ENCODE measurements at places on chromosomes 16 and 17. TPM values are rescaled to one million over a fixed set of nuclear protein-coding genes. Genes with fewer than 3 reads are reported as not detected.

DNA sequence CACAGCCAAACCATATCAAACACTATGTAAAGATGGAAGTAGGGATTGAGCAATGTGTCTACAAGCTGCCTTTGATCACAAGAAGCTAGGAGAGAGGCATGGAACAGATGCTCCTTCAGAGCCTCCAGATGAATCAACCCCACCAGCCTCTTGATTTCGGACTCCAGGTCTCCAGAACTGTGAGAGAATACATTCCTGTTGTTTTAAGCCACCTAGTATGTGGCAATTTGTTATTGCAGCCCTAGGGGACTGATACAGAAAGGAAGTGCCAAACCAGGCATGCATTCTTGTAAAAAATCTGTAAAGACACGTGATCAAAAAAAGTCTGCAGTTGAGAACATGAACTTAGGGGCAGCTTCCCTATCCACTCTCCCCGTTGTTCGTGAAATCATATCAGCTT, 91.1 kb downstream of the C17orf67 start:
- DNase-seq, result no peak

DNA sequence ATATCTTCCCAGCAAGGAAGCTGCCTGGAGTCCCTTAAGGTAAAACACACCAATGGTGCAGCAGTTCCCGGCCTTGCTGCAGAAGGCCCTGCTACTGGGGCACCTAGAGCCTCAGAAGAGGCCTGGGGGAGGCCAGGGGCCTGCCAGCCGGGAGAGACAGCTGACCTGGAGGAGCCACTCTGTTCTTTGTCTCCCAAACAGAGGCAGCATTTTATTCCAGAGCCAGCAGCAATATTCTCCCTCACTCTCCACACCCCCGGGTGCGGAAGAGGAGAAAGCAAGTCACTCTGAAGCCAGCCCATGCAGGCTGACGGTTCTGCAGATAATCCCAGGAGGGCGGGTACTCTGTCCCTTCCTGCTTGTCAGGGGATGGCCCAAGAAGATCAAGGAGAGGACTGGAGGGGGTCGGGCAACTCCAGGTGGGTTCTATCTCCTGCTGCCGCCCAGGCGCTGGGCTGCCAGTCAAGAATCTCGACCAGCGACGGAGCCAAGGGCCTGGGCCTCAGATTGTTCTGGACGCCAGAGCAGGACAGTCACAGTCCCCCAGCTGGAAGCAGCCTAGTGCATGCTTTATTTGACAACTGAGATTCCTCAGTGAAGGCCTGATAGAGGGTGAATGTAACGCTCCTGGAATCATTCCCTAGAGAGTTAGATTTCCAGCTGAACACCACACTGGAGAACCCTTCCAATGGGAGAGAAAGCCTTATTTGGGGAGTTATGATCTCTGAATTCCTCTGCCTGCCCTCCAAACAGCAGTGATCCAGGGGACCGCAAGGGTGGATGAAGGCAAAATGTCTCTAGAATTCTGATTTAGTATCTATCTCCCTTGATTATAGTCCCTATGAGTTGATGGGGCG, 1.1 kb upstream of the KIFC3 start:
- no peak for DNase-seq

DNA sequence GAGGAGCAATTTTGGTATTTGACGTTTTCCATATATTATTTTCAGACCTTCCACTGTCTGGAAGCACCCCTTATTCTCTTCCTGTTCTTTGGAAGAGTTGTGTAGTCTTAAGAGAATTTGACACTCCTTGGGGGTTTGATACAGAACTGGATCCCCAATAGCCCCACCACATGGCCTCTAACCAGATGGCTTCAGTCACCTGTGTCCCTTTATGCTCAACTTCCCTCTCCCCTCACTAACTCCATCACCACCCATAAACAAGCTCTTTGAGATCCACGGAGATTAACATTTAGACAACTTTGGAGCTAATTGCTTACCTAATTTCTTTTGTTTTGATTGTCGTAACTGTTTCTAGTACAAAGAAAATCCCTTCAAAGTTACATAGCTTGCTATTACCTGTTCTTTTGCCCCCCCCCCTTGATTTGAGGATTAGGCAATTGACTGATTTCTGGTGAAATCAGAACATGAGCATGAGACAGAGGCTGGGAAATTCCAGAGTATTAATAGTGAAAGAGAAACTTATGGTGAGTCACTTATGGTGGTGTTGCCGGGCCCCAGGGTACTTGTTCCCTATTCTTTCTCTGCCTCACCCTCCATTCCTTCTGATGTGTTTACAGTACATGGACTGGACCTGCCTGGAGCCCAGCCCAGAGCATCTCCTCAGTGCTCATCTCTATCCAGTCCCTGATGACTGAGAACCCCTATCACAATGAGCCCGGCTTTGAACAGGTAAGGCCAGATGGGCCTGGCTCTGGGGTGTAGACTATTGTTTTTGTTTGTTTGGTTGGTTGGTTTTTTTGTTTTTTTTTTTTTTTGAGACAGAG, 7.5 kb downstream of the UBE2Z start:
- no peak for DNase-seq

- DNase-seq, result no peak
Observed at GRCh38 chr17:6543079-6544010, 13.0 kb downstream of the PITPNM3 start.

GRCh38 chr16:19265380-19265930, 20.1 kb upstream of the CLEC19A start:
- no peak for DNase-seq

DNA sequence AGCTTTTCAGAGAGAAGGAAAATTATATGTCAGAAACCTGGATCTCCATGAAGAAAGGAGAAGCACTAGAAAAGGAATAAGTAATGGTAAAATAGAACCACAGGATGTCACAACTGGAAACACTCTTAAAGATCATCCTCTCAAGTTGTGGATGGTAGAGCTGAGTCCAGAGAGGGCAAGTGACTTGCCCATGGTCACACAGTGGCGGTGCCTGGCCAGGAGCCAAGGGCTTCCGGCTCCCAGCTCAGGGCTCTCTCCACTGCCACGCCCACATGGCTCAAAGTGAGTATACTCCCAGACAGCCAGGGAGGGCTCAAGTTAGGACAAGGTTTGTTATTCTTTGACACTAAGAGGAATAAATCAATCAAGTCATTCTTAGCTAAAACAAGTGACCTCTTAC, 159.8 kb downstream of the COPRS start:
- DNase-seq, result no peak

- DNase-seq, result no peak
Observed at GRCh38 chr16:69293401-69293800, 17.7 kb upstream of the VPS4A start.

GRCh38 chr17:69809331-69809730, 265.7 kb upstream of the KCNJ16 start:
- DNase-seq, result no peak

- DNase-seq, result no peak
Observed at GRCh38 chr17:38851434-38851833, 2.1 kb downstream of the RPL23 start.

ABCC11 gene
- 0.22 TPM for total RNA-seq

GRCh38 chr17:45315648-45316433, 979 bp downstream of the MAP3K14 start:
- no peak for DNase-seq

DNA sequence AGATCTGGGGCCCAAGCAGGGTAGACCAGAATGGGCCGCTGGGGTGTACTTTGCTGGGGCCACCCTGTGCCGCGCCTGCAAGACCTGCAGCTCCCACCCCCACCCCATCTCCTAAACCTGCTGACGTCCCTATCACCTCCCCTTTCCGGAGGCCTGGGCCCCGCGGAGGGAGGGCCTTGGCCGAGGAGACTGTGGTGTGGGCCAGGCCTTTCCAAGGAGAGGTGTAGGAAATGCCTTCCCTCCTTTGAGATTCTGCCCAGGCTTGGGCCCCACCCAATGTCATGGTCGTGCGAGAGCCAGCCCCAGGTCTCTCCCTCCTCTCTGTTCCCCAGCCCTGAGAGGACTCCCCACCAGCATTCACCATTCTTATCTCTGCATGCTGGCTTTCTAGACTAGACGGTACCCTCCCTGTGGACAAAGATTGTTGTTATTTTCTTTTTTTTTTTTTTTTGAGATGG, 3.9 kb upstream of the WFIKKN2 start:
- no peak for DNase-seq

- DNase-seq, result no peak
Observed at GRCh38 chr17:80263253-80264204, 2.9 kb downstream of the RNF213 start.

DNA sequence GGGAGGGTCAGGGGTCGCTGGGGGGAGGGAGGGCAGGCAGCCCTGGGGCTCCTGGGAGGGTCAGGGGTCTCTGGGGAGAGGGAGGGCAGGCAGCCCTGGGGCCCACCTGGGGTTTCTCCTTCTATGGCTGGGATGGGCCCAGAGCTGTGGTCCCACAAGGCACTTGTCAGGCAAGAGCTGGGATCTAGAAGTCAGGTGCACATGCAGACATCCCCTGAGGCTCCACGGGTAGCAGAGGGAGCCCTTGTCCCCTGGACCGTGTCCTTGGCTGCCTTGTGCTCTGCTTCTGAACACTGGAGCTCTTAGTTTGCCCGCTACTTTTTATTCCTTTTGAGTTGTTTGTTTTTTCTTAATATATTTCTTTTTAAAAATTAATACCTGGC, 1.8 kb downstream of the TUBB3 start:
- no peak for DNase-seq

DNA sequence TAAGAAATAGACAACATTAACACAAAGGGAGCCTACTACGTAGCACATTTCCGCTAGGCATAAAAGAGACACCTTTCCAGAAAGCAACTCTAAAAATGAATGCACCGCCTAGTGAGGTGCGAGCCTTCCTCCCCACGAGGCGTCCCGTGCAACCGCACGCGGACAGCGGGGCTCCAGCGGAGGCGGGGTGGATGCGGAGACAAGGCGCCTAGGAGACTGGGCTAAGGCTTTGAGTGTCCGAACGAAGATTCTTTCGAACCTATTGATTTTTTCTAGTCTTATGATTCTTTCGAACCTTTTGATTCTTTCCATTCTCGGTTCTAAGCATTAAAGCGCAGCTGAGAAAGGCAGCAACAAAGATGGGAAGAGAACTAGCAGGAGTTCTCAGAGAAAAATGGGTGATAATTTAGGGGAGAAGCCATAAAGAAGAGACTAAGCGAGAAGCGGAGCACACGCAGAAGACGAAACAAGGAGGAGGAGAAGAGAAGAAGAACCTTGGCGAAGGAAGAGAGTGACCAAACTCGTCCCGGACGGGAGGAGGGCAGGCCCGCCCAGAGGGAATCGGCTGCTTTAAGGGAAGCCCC, 394 bp upstream of the CPD start:
- DNase-seq, result no peak

DNA sequence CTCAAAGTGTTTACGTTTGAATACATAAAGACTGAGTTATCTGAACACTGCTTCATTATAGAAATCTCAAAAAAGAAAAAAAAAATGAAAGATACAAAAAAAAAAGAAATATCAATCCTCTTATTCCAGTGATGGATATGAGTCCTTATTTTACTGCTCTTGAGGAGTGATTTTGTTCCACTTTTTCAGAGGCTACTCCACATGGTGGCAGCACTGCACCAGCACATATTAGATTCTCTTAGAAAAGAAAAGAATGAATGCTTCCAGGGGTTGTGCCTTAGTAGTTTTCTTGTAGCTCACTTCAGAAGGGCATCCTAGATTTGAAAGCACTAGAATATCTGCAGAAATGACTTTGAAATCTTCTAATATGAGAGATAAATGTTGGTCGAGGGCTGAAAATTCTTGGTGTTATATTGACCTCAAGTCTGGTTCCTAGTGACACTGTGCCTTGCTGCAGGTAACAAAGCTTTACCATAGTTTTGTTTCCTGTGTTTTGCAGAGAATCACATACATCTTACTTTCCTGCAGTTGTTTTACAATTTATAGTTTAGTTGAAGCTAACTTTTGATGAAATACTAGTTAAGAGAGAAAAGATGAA, 25.9 kb downstream of the AP2B1 start:
- no peak for DNase-seq

ABCA9 gene
- total RNA-seq, result 57.5 TPM

DNA sequence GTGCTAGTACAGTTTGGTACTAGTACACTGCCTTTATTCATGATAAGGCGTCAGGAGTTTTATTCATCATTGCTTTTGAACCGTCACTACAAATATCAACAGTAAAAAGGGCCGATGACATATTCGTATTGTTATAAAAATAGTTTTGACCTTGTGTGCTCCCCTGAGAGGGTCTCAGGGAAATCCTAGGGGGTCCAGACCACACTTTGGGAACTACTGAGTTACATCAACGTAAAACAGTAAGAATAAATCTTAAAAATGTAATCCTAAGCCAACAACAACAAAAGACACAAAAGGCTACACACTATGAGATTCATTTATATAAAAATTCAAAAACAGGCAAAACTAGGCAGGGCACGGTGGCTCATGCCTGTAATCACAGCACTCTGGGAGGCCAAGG, 11.2 kb downstream of the MYH10 start:
- DNase-seq, result no peak

RAB37 gene
- total RNA-seq, result 1.3 TPM

CES5A gene
- total RNA-seq, result not detected

KRTAP4-4 gene
- not detected for total RNA-seq

DNA sequence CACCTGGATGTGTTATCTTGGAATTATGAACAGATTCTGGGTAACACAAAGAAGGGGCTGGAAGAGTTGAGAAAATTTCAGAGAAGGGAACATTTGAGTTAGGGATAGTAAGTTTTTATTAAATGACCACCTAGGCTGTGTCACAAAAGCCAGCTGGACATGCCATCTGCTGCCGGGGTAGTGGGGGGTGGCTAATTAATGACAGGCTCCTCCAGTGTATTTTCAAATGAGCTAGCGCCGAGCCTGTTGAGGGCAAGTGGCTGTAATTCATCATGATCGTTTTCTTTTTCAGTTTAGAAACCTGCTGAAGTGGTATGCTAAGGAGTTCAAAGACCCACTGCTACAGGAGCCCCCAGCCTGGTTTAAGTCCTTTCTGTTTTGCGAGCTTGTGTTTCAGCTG, 6.2 kb downstream of the TMEM97 start:
- DNase-seq, result no peak

Measured in mesenteric fat pad (tissue), 1 donor.